Umbilical cord (tissue), 2 donors: ENCODE measurements at places on chromosomes 3 and 15. TPM values are rescaled to one million over a fixed set of nuclear protein-coding genes. Genes with fewer than 3 reads are reported as not detected.

Gene UBA7
- total RNA-seq: 40.9 TPM

DNA sequence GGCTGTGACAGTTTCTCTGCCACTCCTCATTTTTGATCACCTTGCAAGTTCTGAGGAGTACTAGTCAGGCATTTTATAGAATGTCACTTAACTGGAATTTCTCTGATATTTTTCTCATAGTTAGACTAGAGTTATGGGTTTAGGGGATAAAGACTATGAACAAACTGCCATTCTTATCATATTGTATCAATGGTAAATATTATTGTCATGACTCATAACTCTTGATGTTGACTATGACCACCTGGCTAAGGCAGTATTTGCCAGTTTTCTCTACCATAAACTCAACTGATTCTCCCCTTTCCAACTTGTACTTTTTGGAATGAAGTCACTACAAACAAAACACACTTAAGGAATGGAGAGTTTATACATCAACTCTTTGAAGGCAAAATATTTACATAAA is 22.7 kb upstream of the OR5K1 start:
- DNase-seq: no peak

DNA sequence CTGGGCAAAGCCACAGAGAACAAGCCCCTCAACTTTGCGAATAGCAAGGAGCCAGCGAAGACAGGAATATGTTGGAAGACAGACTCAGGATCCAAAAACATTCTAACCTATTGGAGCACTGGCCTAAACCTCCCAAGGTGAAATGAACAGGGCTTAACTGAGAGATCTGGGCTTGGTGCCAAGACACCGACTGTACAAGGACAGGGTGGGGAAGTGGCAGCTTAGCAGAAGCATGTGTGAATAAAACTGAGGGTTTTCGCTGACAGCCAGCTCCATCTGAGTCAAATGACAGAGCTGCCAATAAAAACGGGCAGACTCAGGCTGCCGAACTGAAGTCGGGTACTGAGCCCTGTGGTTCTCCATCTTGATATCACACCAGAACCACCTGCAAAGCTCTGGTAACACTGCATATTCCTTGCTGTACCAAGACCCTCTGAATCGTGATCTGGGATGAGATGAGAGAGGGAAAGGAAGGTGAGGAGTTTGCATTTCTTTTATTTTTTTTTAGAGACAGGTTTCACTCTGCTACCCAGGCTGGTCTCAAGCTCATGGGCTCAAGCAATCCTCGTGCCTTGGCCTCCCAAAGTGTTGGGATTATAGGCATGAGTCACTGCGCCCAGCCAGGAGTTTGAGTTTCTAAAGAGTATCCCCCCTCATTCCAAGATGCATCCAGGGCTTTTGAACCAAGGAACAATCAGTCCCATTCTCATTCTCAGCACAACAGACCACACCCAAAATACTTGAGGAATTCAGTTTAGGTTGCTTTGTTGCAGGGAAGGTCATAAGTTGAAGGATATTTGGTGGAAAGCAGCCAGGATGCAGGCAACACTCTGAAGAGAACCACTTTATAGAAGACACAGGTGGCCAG is 6.0 kb upstream of the PLCB2 start:
- DNase-seq: no peak

Gene ADAMTS9
- total RNA-seq: 105 TPM

- peak; percentile 84 for DNase-seq
Observed at GRCh38 chr3:86793786-86794185, 197.2 kb downstream of the VGLL3 start.

DNA sequence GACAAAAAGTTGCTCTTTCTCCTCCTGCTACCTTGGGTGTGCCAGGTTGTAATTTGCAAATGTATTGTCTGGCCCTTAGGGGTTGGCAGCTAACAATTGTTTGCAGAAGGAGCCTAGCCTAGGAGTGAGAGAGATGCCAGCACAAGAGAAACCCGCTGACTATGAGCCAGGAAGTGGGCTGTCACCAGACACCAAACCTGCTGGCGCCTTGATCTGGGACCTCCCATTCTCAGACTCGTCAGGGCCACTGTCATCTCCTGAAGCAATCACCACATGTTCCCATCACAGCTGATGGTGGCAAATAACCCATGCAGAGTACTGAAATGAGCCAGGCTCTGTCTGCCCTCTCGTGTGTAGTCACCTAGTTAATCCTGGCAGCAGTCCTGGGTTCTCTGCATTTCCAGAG is 406.4 kb upstream of the NPAP1 start:
- DNase-seq: no peak

Gene LARP6
- total RNA-seq: 34.7 TPM

- DNase-seq: no peak
Observed at GRCh38 chr3:190260301-190260700, 61.9 kb downstream of the CLDN1 start.

- DNase-seq: no peak
Observed at GRCh38 chr3:128681369-128681829, 30.8 kb upstream of the RPN1 start.

DNA sequence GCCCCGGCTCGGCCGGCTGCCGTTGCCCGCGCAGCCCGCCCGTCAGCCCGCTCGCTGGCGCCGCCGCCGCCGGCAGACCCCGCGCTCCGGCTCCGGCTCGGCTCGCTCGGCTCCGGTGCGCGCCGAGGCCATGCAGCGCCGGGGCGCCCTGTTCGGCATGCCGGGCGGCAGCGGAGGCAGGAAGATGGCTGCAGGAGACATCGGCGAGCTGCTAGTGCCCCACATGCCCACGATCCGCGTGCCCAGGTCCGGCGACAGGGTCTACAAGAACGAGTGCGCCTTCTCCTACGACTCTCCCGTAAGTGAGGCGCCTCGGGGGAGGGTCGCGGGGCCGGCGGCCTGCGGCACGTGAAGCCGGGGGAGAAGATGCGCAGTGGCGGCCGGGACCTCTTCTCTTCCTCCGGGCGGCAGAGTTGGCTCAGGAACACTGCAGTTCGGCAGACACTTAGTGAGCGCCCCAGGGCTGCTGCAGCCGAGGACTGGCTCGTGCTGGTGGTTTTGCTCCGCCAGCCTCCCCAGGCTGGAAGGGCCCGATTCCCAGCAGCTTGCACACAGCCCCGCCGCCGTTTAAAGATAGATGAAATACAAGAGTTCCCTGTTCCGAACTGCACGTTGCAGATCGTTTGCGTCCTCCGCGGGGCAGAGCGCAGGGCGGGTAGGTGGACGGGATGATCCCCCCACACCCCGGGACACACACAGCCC is 407 bp downstream of the USP13 start:
- DNase-seq: peak; percentile 81

DNA sequence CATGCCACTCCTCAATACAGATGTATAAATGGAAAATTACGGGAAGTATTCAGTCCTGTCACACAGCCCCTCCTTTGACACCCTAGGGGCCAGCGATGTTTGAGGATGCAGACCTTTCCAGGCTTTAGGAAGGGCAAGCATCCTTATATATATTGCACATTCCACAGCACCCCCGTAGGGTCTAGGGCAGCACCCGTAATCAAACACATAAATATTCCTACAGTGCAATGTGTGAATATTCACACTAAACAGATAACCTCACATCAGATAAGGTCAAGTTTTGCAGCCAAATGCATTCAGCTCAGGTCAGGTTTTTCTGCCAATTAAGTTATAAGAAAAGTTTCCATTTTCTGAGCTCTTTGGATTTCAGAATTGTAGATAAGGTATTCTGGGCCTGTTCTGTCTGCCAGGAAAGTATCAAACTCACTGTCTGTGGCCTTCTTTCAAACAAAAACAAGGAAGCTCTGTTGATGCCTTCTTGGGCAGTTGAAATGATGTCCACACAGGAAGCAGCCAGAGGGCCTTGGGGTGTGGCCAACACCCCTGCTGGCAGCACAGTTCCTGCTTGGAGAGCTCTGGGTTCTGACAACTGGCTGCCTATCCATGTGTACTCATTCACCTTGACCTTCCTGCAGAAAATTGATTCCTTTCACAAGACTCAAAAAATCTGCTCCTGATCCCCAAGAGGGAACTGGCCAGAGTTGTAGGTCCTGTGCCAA is 427.0 kb downstream of the NTRK3 start:
- DNase-seq: peak; percentile 35

GRCh38 chr15:101054991-101055390 is 135.8 kb downstream of the LRRK1 start:
- no peak for DNase-seq

DNA sequence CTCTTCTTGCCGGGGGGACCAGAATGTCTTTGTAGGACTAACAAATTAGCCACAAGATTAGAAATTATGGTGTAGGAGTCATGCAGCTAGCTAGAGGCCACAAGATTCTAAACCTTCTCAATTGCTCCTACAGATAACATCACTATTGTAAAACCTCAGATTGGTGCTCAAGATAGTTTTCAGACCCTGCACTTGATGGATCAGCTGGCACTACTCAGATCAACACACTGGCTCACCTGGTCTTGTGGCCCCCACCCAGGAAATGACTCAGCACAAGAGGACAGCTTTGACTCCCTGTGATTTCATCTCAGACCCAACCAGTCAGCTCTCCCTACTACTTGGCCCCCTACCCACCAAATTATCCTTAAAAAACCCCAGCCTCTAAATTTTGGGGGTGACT is 124.1 kb upstream of the RASGRP1 start:
- no peak for DNase-seq

Gene ATP2B2
- total RNA-seq: 1.4 TPM

Gene GRAMD1C
- 8.2 TPM for total RNA-seq

Gene GOLGA6L7
- total RNA-seq: not detected

Gene PARP14
- 28.9 TPM for total RNA-seq

GRCh38 chr3:179318876-179319275 is 4.0 kb upstream of the ZNF639 start:
- DNase-seq: no peak

GRCh38 chr15:67100801-67101581 is 35.6 kb downstream of the SMAD3 start:
- no peak for DNase-seq

Gene CHL1
- total RNA-seq: 18.1 TPM

DNA sequence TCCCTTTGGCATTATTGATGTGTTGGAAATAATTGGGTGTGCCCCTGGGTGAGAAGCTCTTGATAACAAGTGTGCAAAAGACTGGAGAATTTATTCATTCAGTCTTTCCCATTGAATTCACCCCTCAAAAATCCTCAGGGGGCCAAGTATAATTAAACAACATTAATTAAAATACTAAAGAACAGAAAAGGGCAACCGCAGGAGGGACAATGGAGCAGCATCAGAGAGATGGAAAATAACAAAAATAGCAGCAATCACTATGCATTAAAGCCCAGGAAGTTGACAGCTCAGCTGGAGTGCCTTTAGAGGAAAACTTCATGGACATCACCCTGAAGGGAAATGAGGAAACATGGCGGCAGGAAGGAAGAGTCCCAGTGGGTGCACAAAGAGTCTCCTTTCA is 227.6 kb downstream of the MINAR1 start:
- DNase-seq: no peak

GRCh38 chr3:123194552-123194951 is 7.2 kb upstream of the SEC22A start:
- no peak for DNase-seq

GRCh38 chr3:190124067-190124466 is 3.4 kb upstream of the P3H2 start:
- no peak for DNase-seq

Gene REC114
- not detected for total RNA-seq

Gene ITIH1
- total RNA-seq: 1.2 TPM

GRCh38 chr3:150035301-150035779 is 64.6 kb upstream of the PFN2 start:
- DNase-seq: no peak

Gene TMEM212
- total RNA-seq: 1.7 TPM

DNA sequence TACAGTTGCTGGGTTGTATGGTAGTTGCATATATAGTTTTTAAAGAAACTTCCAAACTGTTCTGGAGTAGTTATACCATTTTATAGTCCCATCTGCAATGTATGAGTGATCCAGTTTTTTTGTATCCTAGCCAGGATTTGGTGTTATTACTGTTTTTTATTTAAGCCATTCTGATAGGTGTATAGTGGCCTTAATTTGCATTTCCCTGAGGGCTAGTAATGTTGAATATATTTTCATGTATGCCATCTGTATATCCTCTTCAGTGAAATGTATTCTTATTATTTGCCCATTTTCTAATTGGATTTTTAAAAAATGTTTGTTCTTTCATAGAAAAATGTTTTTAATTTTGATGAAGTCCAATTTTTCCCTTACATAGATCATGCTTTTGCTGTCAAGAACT is 29.2 kb downstream of the PXK start:
- no peak for DNase-seq

GRCh38 chr3:160464321-160464720 is 14.7 kb upstream of the TRIM59 start:
- no peak for DNase-seq

- no peak for DNase-seq
Observed at GRCh38 chr3:57077630-57078343, 17.3 kb downstream of the SPATA12 start.

Gene NRG4
- total RNA-seq: 3.6 TPM

Gene MRPL46
- total RNA-seq: 10.4 TPM

Gene ELP6
- total RNA-seq: 11.3 TPM

DNA sequence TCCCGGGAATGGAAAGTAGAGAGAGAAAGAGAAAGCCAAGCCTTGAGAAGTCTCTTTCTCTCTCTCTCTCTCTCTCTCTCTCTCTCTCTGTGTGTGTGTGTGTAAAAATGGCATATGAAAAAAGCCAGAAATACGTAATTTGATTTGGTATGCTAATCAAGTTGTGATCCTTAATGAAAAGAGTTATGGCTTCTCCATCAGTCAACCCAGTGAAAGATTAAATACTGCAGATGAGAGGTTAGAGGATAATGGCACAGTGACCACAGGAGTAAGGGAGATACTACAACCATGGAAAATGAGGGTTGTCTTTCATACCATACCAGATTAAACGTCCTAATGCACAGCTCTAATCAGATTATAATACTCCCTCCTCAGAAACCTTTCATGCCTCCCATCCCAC is 193.5 kb upstream of the SOX2 start:
- no peak for DNase-seq

DNA sequence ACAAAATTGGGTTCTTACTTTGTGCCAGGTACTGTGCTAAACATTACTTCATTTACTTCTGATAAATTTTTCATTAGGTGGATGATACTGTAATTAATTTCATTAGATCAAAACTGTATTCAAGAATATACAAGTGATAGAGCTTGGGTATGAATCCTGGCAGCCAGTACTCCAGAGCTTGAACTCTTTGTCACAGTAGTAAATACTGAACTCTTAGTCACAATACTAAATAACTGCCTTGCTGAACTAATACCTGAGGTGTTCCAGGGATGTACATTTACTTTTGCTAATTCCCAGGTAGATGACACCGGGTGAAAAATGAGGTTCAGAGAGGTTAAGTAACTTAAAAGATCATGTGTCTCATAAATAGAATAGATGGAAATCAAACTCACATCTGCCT is 20.3 kb downstream of the FXR1 start:
- DNase-seq: no peak
